ENCODE measurements at places on chromosomes 6 and 20.

DNA sequence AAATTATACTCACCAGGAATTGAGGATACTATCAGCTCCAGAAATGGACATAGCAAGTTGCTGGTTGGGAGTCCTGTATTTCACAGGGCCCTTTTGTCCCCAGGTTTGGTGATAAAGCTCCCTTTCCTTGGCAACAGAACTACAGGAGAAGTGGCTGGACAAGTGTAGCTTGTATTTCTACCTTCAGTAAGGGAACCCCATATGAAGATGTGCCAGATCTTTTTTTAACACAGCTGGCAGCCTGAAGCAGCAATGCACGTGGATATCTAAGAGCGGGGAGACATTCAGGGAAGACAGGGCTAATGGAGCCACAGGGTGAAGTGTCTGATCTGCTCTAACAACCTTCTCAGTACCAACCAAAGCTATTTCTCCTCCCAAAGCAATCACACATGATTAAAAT is 373.9 kb upstream of the ID4 start:
- no peak for DNase-seq

DNA sequence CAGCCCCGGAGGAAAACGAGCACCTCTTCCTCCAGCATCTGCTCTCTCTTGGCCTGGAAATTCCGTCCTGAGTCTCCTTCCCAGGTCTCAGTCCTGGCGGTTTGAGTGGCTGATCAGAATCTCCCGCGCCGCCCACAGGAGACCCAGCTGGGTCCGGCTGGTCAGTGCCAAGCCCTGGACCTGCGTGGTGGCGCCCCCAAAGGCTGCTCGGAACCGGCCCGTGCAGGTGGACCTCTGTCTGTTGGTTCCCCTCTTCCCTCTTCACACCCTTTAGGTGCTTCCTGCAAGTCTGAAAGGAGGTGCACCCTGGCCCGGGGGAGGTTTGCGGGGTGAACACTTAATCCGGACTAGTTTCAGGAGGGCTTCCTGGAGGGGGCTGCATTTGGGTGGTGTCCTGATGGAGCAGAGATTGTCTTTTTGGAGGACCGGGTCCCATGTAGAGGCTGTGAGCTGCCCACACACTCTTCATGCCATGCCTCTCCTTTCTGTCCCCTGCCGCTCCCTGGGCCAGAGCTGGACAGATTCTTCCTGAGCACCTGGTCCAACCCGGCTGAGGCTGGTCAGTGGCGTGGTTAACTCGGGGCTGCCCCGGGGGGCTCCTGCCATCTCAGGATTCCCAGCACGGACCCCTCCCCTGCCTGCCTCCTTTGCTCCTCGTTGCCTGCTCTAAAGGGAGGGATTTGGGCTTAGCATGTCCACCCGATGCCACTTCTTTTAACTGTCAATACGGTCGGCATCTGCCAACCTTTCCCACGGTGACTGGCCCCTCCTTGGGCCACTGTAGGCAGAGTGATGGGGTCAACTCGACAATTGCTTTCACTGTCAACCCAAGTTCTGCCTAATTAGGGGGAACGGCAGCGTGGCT is 16.5 kb upstream of the BHLHE23 start:
- DNase-seq = no peak

DNA sequence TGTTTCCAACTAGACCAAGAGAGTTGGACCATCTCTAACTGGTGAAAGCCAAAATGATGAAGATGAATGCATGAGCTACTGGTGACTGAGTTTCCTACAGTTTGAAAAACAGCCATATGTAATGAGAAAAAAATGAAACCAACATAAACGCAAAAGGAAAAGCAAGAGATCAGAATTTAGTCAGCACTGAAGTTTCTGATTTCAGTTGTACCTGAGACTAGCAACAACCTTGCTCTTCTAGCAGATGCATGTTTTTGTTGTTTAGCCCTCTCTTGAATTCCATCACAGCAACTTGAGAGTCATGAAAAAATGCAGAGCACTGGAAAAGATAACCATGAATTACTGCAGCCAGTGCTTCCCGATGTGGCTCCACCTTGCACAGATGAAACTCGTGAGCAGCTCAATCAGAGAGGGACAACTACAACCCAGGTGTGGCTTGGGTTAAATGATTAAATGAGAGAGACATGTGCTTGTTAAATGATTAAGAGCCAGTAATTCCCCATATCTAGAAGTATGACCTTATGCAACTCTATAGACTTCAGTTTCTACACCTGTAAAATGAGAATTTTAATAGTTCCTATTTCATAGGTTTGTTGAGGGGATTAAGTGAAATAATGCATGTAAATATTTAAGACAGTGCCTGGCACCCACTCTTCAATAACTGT is 104.8 kb downstream of the ELOVL4 start:
- DNase-seq = no peak

- no peak for DNase-seq
Measured at GRCh38 chr6:106820412-106820852, 154.1 kb downstream of the CD24 start.

DNA sequence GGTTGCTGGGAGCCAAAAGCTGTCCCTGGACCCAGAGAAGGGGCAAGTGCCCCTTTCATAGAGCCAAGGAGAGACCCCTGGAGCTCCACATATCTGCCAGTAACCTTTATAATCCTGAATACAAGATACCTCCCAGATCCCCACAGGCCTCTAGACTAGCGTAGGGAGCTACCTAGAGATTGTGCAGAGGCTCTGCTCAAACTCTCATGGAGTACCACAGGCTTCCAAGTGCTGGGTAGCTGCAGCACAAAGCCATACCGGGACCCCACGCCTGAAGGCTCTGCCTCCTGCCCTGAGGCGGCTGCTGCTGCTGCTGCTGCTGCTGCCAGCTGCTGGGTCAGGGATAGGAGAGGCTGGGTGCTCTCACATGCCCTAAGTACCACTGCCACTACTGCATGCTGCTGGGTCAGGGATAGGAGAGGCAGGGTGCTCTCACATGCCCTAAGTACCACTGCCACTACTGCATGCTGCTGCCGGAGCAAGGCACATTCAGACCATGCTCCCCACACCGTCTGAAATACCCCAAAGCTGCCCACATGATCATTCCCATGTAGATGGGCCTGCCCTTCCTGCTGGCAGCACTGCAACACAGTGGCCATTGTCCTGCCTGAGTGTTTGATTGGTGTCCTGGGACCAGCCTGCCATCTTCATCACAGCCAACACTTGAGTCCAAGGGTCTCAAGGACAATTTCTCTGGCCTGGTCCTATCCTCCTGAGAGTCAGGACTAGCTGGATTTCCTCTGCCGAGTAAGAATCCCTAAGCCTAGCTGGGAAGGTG is 1434.3 kb upstream of the ADGRB3 start:
- no peak for DNase-seq
